H9 (cell line): ENCODE measurements at places on chromosomes 2 and 18. TPM values are rescaled to one million over a fixed set of nuclear protein-coding genes. Genes with fewer than 3 reads are reported as not detected.
A peak's percentile ranks its signal among the peaks of the same experiment; 100 is the strongest.

DNA sequence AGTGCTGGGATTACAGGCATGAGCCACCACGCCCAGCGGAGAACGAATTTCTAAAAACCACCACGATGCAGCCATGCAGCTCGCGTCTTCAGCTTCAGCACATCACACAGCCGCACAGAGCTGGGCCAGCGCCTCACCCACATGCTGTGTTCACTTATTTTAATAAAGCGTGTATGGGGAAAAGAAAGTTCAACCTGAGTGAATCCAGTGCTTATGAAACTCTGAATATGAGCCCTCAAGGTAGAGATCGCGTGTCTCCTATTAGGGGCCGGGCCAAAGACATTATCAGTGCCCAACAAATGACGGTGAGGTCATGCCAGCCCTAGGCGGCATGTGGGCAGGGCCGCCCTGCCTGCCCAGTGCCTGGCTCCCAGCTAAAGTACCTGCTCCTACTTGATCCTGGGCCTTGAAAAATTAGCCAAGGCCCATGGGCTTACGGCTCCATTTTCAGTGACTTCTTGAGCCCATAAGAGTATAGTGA lies 44.3 kb downstream of the SPRED2 start:
- DNase-seq: no peak

DNA sequence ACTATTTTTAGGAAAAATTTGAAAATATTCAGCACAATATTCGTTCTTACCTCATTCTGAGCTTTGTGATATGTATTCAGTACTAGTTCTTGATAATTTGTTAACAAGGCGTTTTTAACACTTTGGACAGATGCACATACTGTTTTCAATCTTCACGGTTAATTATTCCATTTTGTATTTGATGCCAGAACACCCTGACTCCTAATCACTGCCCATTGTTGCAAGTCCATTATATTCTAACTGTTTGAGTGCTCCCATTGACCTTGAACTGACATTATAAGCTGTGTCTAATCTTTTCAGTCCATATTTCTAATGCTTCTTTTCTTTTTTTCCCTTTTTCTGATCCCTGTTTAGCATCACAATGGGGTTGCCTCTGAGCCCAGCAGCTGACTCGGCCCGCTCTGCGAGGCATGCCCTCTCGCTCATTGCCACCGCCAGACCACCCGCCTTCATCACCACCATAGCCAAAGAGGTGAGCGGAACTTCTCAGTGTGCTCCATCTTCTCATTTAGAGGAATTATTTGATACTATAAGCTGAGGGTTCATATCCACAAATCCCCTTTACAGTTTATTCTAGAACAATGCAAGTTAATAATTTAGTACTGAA lies 211.3 kb upstream of the BOD1L2 start:
- DNase-seq: no peak

The GNLY gene
- total RNA-seq: not detected in 2 replicates

The CCDC102B gene
- total RNA-seq: 1.2 and 1.6 TPM in 2 replicates

- no peak for DNase-seq
Measured at GRCh38 chr18:62088156-62088555, 98.7 kb downstream of the PIGN start.

GRCh38 chr18:44876024-44876423 lies 195.3 kb downstream of the SETBP1 start:
- no peak for DNase-seq

GRCh38 chr2:217387776-217388387 lies 528.0 kb upstream of the TNP1 start:
- DNase-seq: no peak

GRCh38 chr2:24912986-24913385 lies 7.1 kb downstream of the ADCY3 start:
- no peak for DNase-seq

DNA sequence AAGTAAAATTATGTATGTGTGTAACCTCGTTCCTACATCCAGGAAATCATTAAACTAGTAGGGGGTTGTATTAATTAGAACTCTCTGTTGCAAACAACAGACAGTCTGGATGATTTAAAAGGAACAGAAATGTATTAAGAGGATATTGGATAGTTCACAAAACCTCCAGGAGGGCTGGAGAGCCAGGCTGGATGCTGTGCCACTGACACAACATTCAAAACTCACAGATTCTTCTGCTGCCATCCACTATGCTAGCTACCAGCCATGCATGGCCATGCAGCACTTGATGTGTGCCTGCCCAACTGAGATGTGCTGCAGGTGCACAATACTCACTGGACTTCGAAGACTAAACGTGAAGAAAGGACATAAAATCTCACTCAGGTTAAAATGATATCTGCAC lies 48.2 kb upstream of the SH3RF3 start:
- no peak for DNase-seq

GRCh38 chr2:53708988-53709387 lies 58.6 kb upstream of the CHAC2 start:
- no peak for DNase-seq

The C1QL2 gene
- 0.81 and 0.90 TPM in 2 replicates for total RNA-seq

DNA sequence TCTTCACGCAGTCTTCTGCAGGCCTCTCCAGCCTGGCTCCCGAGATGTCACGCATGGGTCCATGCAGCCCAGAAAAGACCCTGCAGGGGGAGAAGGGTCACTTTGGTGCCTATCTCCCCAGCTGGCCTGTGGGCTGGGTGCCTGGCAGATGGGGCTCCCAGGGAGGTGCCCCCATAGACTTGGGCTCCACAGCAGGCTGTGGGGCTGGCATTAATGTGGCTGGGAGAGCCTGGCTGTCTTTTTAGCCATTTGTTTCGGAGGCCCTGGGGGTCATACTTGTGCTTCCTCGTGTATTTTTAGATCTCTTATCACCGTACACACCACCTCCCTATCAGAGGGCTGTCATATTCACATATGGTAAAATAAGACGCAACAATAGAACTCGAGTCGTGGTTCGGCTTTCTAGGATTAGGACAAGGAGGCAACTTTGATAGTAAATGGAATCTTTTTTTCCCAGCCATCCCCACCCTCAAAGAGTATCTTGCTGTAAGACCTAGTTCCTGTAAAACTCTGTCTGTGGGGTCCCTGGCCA lies 74.5 kb downstream of the LRRFIP1 start:
- no peak for DNase-seq

GRCh38 chr2:108605947-108606346 lies 71.7 kb downstream of the LIMS1 start:
- DNase-seq: no peak

- no peak for DNase-seq
Measured at GRCh38 chr18:67133669-67134068, 382.9 kb downstream of the DSEL start.

The TUBA3E gene
- total RNA-seq: 0.13 and 0.26 TPM in 2 replicates

The STEAP3 gene
- total RNA-seq: 15.4 and 15.9 TPM in 2 replicates

GRCh38 chr2:102618452-102619413 lies 620 bp upstream of the SLC9A2 start:
- peak; percentile 45 for DNase-seq

DNA sequence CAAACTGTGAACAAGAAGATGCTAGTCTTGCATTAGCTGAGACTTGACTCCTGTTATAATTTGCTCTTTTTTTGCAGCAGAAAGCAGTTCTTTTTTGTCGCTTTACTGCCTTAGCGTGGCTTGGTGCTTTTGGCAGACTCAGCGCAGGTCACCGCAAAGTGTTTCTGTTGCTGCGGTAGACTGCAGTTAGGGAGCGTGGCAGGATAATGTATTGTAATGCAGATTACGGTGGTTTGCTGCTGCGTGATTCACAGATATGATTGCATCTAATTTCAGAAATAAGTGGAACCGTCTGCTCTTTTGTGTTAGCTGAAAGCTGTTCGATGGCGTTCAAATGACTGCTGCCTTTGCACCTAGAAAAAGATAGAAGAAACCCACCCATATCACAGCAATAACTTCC lies 131.6 kb upstream of the SATB2 start:
- no peak for DNase-seq

DNA sequence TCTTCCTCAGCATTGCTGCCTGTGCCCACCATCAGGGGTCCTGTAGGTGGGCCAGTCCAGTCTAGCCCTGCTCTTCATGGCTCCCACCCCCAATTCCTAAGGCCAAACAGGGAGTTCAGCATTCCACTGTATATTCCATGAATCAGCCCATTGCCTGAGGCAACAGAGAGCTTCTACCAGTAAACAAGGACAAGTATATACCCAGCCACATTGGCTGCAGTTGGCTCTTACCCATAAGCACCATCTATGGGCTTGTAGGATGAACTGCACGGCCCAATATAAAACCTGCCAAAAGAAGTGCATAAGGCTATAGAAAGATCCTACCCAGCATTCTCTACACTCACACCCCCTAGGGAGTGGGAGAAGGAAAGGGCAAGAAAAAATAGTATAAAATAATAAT lies 95.1 kb upstream of the SALL3 start:
- no peak for DNase-seq

DNA sequence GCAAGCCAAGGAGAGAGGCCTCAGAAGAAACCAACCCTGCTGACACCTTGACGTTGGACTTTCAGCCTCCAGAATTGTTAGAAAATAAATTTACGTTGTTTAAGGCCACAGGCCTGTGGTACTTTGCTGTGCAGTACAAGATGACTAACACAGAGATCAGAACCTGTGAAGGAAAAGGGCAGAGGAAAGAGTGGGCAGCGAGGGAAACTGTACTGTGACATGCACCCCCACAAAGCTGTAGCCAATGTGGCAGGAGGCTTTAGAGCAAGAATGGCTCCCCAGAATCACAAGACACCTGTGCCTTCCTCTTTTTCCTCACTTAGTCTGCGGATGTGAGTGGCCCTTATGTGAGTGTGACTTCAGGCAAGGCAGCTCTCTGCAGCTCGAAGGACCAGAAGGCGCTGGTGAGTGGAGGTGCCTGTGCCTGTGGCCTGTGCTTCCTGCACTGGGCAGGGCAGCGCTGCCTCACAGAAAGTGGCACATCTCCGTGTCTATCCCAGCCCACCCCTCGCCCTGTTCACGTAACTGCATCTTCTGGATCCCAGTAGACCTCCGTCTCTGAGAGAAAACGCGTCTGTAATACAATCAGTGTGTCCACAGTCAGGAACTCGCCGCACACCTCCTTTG lies 89.5 kb downstream of the MRPS9 start:
- no peak for DNase-seq

- DNase-seq: peak; percentile 52
Measured at GRCh38 chr2:172465417-172466334, 38.3 kb downstream of the ITGA6 start.

- no peak for DNase-seq
Measured at GRCh38 chr2:177633910-177634294, 241.3 kb downstream of the AGPS start.

The IL36G gene
- total RNA-seq: not detected in 2 replicates

DNA sequence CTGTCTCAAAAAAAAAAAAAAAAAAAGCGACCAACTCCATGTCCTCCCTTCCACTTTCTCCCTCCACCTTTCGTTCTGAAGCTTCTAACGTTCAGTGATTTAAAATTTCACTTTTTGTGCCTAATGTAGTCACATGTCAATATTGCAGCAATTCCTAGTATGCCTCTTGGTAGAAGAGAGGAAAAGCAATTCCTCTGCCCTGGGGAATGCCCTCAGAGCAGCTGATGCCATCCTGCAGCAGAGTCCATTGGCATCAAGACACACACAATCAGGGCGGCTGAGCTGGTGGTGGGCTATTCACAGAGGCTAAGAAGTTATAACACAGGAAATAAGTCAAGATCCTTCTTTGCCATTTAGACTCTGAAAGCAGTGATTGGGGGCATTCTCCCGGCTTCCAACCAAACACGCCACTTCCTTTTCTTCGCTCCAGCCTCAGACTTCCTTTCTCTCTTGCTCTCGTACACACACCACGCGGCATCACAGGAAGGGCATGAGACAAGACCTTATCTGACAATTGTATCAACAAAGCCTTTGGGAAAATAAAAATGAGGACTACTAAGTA lies 71.9 kb downstream of the MOGAT1 start:
- no peak for DNase-seq

GRCh38 chr2:59787095-59787494 lies 766.4 kb downstream of the BCL11A start:
- no peak for DNase-seq

- DNase-seq: no peak
Measured at GRCh38 chr2:117917223-117917917, 96.5 kb downstream of the CCDC93 start.

- DNase-seq: no peak
Measured at GRCh38 chr2:59399126-59399525, 1154.3 kb downstream of the BCL11A start.

The HYCC2 gene
- 13.3 and 13.7 TPM in 2 replicates for total RNA-seq

- DNase-seq: no peak
Measured at GRCh38 chr18:35032113-35032512, 9.1 kb upstream of the MAPRE2 start.

The PDIA6 gene
- total RNA-seq: 296 and 301 TPM in 2 replicates

The SLC30A3 gene
- 2.5 and 3.4 TPM in 2 replicates for total RNA-seq

DNA sequence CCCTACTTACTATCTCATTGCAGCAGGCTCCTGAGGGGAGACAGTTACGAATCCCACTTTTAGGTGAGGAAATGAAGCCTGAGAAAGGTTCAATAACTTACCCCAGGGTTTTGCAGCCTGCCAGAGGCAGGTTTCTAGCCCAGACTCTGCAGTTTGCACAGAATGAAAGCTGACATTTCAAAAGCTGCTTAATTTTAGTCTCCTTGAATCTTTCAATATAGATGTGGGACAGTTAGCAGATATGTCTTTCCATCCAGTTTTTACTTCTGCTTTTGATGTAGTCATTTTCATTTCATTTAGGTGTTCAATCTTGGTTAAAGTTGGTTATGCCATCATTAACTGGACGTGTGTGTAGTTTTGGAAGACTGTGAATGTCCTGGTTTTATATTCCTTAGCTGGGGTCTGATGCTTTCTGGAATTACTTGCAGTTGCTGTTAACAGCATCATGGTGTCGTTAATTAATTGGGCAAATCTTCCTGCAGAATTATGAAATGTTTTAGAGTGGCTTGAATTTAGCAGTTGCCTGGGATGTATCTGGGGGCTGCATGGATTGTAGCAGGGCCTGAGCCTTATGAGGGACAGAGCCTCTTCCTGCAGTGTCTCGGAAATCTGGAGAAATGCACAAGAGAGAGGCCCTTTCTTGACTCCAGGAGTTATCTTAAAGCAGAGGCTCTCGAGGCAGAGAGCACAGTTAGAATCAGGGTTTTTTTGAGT lies 100.8 kb downstream of the ZNF532 start:
- no peak for DNase-seq

DNA sequence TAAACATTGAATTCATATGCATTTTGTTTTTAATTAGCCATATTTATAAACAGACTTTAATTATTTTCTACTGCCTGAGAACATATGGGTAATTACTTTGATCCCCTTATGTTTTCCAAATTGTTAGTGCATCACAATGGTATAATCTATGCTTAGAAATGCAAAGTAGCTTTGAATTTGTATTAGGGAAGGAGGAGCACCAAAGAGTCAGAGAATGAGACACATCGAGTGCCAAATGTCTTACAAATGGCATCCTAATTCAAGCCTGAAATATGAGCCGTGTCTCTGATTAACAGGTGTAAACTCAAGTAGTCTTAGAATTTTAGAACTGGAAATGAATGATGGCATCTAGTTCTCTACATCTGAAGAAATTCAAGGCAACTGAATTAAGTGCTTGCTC lies 8.7 kb upstream of the HNMT start:
- DNase-seq: no peak

- DNase-seq: no peak
Measured at GRCh38 chr18:46754188-46754587, 2.7 kb downstream of the ST8SIA5 start.

- DNase-seq: no peak
Measured at GRCh38 chr18:45046228-45046627, 365.5 kb downstream of the SETBP1 start.
